ENCODE measurements at places on chromosomes 6 and 20.

DNA sequence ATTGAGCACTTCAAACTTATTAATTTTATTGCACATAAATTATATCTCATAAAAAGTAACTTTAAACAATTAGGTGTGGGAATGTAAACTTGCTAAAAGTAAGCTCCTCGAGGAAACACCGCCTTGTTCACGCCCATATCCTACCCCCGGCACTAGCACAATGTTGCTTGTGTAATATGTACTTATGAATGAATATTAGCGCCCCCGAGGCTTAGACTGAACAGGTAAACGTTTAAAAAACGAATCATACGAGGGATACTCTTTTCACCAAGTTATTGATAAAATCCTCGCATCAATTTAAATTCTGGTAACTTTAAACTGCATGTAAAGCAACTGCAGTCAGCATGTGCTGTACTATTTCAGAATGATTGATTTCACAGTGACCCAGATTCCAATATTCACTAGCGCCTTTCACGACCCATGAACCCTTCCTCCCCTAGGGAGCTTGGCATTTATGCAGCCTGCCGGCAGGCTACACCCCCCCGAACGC is 637 bp downstream of the TFB1M start:
- peak; percentile 30 for DNase-seq

DNA sequence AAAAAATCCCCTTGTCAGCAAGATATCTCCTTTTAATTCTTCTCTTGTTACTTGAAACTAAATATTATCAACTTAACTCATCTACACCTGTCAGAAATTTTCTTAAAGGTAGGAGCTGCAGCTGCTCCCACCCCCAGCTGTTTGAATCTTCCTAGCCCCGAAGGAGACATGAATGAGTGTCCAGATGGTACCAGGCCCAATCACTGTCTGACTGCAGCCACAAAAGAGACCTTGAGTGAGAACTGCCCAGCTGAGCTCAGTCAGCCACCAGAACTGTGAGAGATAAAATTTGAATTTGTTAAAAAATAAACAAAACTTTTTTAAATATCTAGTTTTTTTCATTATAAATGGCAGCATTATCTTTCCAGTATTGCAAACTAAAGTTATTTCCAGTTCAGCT is 84.7 kb downstream of the PRSS35 start:
- DNase-seq, result no peak

DNA sequence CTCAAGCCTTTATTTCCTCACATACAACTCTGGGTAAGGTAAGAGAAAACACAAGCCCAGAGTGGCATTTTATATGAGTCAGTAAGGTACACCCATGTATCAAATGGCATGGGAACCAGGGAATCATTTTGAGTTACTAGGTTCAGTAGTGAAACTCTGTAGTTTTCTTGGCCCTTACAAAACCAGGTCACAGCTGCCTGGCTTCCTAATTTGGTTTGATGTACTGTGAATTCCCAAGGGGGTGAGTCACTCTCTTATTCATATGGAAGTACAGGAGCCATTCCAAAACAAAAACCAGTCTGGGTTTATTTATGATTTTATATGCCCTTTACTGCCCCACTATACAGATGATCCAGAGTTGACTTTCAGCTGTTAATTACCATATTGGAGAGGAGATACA is 70.7 kb downstream of the PDE7B start:
- DNase-seq, result no peak

GRCh38 chr6:159761873-159762680 is at the start of gene ACAT2:
Gene ACAT2 (plus strand): TSS chr6:159762045. CDS start chr6:159762088, 43 bp downstream.
- peak; percentile 93 for DNase-seq

- no peak for DNase-seq
Observed at GRCh38 chr20:25720285-25720684, 23.6 kb upstream of the ZNF337 start.

GRCh38 chr6:18016133-18016532 is 28.7 kb upstream of the KIF13A start:
- DNase-seq, result no peak
